Tracheal epithelial cell (primary cell): ENCODE measurements at places on chromosomes 6 and 20. TPM values are rescaled to one million over a fixed set of nuclear protein-coding genes. Genes with fewer than 3 reads are reported as not detected.

CALHM4 gene
- total RNA-seq = not detected in 2 replicates

OTOR gene
- total RNA-seq = not detected in 2 replicates

WFDC10B gene
- total RNA-seq = not detected in 2 replicates

ARMH2 gene
- not detected in 2 replicates for total RNA-seq

SLC22A23 gene
- 25.1 and 28.8 TPM in 2 replicates for total RNA-seq

PI16 gene
- under 0.01 TPM in 1 of 2 replicates, not detected in the other for total RNA-seq

TTK gene
- total RNA-seq = 0.64 and 2.9 TPM in 2 replicates

PARD6B gene
- 10.7 and 19.0 TPM in 2 replicates for total RNA-seq

RPP40 gene
- total RNA-seq = 10.4 and 14.3 TPM in 2 replicates
